K562 (cell line): ENCODE measurements at places on chromosomes 6 and 20. TPM values are rescaled to one million over a fixed set of nuclear protein-coding genes. Genes with fewer than 3 reads are reported as not detected.

TSBP1 gene
- polyA plus RNA-seq = not detected in 2 replicates

STAU1 gene
- polyA plus RNA-seq = 62.2 and 63.4 TPM in 2 replicates

SLC25A27 gene
- 0.69 TPM in 1 of 2 replicates, not detected in the other for polyA plus RNA-seq

PTPRK gene
- polyA plus RNA-seq = not detected in 2 replicates

ETV7 gene
- not detected in 2 replicates for polyA plus RNA-seq

KHDC1L gene
- 0.39 and 0.41 TPM in 2 replicates for polyA plus RNA-seq

SEL1L2 gene
- polyA plus RNA-seq = not detected in 2 replicates

BTN2A1 gene
- polyA plus RNA-seq = 18.0 and 21.7 TPM in 2 replicates

FAXC gene
- 0.19 TPM in 1 of 2 replicates, not detected in the other for polyA plus RNA-seq

CPXM1 gene
- polyA plus RNA-seq = 0.28 and 0.37 TPM in 2 replicates

- no peak within 1 kb of the TSS for H3K27ac ChIP-seq
- H3K4me3 ChIP-seq = no peak within 1 kb of the TSS
- 0 out of 3 replicates have a peak, but pooled peaks cover 2% of the 10 kb centered on the region for H3K27me3 ChIP-seq
- no peaks in the 10 kb centered on the region for H3K36me3 ChIP-seq
These were observed at the start of gene GNAS for GRCh38 chr20:58852543-58853271. GNAS (plus strand) TSS chr20:58852716.

GRCh38 chr20:43388268-43389002 is 69.3 kb upstream of the SRSF6 start:
- H3K4me1 ChIP-seq = no peaks in the 10 kb centered on the region
- no peak overlapping the region for H3K27ac ChIP-seq
- H3K27me3 ChIP-seq = peaks cover 5% of the 10 kb centered on the region; the same call in 2 of the 3 replicates
- no peak overlapping the region for H3K4me3 ChIP-seq

DNA sequence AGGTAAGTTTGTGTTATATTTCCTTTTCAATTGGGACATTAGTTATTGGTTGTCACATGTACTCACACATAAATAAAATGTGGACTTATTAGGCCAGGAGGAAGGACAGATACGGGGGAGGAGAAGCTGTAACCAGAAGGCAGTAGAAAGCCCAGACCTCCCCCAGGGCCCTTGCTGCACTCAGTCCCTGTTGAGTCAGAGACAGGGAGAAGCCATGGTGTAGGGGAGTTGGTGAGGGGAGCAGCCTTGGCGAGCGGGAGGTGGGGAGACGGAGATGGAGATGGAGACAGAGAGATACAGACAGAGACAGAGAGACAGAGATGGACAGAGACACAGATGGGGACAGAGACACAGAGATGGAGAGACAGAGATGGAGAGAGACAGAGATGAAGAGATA is 263.2 kb downstream of the DLL1 start:
- peaks cover 3% of the 10 kb centered on the region; the same call in 1 of the 3 replicates for H3K27me3 ChIP-seq
- no peak overlapping the region for H3K27ac ChIP-seq
- no peak for DNase-seq
- no peaks in the 10 kb centered on the region for H3K36me3 ChIP-seq
- no peak overlapping the region for H3K4me3 ChIP-seq
- H3K4me1 ChIP-seq = no peaks in the 10 kb centered on the region

- no peak for DNase-seq
- no peaks in the 10 kb centered on the region for H3K4me1 ChIP-seq
- no peaks in the 10 kb centered on the region for H3K27me3 ChIP-seq
- H3K36me3 ChIP-seq = no peaks in the 10 kb centered on the region
- no peak overlapping the region for H3K27ac ChIP-seq
These were observed 70.3 kb downstream of the SMAP1 start for GRCh38 chr6:70738028-70738427.

DNA sequence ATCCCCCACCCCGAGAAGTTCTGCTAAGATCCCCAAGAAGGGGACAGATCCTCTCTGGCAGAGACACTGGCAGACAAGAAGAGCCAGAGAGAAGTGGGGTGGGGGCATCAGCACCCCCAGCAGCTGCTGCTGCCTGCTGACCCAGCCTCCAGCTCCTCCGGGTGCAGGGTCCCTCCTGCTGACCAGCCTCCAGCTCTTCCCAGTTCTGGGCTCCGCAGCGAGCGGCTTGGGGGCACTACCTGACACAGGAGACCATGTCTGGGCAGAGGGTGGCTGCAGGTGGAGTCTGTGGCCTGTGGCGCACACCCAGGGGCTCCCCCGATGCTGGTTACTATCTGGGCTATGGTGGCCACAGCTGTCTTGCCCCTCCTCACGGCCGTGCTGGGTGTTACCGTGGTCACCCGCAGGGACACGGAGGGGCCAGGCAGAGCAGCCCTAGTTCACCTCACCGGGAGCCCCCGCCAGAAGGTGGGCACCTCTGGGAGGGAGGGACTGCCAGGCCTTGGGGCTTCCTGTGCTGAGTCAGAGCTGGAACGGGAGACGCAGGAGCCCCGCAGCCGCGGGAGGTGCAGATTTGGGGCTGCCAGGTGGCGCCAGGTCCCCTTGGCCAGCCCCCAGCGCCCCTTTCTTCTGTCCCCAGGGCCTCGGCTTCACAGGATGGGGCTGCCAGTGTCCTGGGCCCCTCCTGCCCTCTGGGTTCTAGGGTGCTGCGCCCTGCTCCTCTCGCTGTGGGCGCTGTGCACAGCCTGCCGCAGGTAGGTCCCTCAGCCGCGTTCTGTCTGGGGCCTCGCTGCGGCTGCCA is 630 bp downstream of the LIME1 start:
- no peak for DNase-seq
- H3K4me1 ChIP-seq = peaks cover 11% of the 10 kb centered on the region
- H3K27ac ChIP-seq = no peak overlapping the region
- no peaks in the 10 kb centered on the region for H3K27me3 ChIP-seq

GRCh38 chr20:43920797-43921196 is 6.1 kb downstream of the TOX2 start:
- no peaks in the 10 kb centered on the region for H3K27me3 ChIP-seq
- H3K36me3 ChIP-seq = no peaks in the 10 kb centered on the region
- H3K27ac ChIP-seq = no peak overlapping the region
- no peak overlapping the region for H3K4me3 ChIP-seq
- no peak for DNase-seq

GRCh38 chr6:35195120-35195780 is 18.5 kb upstream of the SCUBE3 start:
- peaks cover 4% of the 10 kb centered on the region; the same call in 1 of the 2 replicates for H3K4me1 ChIP-seq
- H3K36me3 ChIP-seq = no peaks in the 10 kb centered on the region
- DNase-seq = no peak
- no peak overlapping the region for H3K27ac ChIP-seq

GRCh38 chr20:17562804-17563305 is 7.0 kb upstream of the DSTN start:
- no peak overlapping the region for H3K4me3 ChIP-seq
- peak overlapping the region; percentile 78 for H3K27ac ChIP-seq
- H3K4me1 ChIP-seq = peaks cover 21% of the 10 kb centered on the region; the same call in 2 of the 3 replicates
- peak; percentile 32 for DNase-seq
- H3K36me3 ChIP-seq = no peaks in the 10 kb centered on the region

DNA sequence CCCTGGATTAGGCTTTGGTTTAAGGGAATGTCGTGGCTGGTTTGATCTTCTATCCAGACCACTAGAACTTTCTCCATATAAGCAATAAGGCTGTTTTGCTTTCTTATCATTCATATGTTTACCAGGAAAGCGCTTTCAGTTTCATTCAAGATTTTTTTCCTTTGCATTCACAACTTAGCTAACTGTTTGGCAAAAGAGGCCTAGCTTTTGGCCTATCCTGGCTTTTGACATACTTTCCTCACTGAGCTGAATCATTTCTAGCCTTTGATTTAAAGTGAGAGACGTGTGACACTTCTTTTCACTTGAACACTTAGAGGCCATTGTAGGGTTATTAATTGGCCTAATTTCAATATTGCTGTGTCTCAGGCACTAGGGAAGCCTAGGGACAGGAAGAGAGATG is 1.7 kb upstream of the FAM50B start:
- H3K27ac ChIP-seq = no peak overlapping the region
- H3K4me1 ChIP-seq = no peaks in the 10 kb centered on the region
- no peaks in the 10 kb centered on the region for H3K36me3 ChIP-seq
- H3K4me3 ChIP-seq = no peak overlapping the region
- DNase-seq = no peak

DNA sequence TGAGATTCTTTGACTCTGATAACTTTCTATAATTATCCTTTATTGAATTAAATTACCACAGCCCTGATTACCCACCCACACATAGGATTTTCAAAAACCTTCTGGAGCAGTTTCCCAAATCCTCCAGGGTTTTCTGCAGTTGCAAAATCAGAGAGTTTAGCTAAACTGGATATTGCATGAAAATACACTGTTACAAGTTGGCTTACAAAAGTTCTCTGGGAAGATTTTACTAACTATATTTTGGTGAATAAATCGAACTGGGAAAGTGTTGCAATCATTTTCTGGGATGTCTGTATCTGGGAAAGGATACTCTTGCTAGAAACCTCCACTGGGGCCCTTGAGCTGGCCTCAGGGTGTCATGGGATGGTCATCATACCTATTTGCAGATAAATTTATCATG is 97.6 kb upstream of the STMND1 start:
- H3K4me3 ChIP-seq = no peak overlapping the region
- no peak for DNase-seq
- no peaks in the 10 kb centered on the region for H3K36me3 ChIP-seq
- H3K27me3 ChIP-seq = no peaks in the 10 kb centered on the region; the same call in 2 of the 3 replicates
- no peaks in the 10 kb centered on the region for H3K4me1 ChIP-seq

DNA sequence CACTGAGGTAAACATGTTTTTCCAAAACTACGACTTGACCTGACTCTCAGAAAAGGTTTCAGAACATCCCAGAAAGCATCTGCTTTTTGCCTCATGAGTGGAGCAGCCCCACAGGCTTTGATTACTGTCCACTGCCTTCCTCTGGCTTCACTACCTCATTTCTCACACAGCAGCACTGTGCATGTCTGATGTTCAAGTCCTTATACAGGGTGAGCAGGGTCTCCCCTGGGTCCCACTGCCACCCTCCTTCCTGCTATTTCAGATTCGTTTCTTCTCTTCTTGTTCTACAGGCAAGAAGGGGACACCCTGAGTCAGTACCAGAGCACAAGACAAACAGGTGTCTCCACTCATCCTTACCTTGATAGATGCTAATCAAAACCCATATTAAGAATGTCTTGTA is 64.7 kb upstream of the NFATC2 start:
- no peak for DNase-seq
- H3K27ac ChIP-seq = no peak overlapping the region
- H3K4me3 ChIP-seq = no peak overlapping the region
- H3K36me3 ChIP-seq = no peaks in the 10 kb centered on the region
- peaks cover 36% of the 10 kb centered on the region for H3K27me3 ChIP-seq

- H3K36me3 ChIP-seq = no peaks in the 10 kb centered on the region
- H3K4me3 ChIP-seq = no peak overlapping the region
- peaks cover 8% of the 10 kb centered on the region; the same call in 2 of the 3 replicates for H3K27me3 ChIP-seq
- H3K27ac ChIP-seq = no peak overlapping the region
These were observed 23.8 kb downstream of the BPIFB1 start for GRCh38 chr20:33306807-33307206.

DNA sequence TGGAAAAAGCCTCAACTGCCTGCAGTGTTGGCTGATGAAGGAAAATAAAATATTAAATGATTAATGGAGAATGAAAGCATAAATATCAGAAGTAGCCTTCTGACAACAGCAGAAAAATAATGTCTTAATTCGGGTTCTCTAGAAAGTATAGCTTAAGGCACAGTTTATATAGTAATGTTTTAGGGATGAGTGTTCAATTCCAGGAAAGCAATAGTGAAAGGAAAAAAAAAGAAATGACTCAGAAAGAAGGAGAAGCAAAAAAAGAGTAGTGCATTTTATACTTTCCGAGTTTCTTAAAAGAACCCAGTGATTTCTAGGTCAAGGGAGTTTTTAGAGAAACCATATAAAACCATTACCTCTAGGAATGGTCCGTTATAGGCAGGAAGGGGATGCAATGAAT is 137.3 kb downstream of the HTR1B start:
- H3K4me1 ChIP-seq = no peaks in the 10 kb centered on the region
- H3K4me3 ChIP-seq = no peak overlapping the region
- DNase-seq = no peak
- H3K27ac ChIP-seq = no peak overlapping the region

- H3K36me3 ChIP-seq = no peaks in the 10 kb centered on the region
- H3K27me3 ChIP-seq = no peaks in the 10 kb centered on the region
- no peaks in the 10 kb centered on the region for H3K4me1 ChIP-seq
- no peak overlapping the region for H3K27ac ChIP-seq
These were observed 79.0 kb upstream of the NOX3 start for GRCh38 chr6:155534678-155535077.
